ENCODE measurements at places on chromosomes 12 and 14. TPM values are rescaled to one million over a fixed set of nuclear protein-coding genes. Genes with fewer than 3 reads are reported as not detected.

- DNase-seq, result no peak
Observed at GRCh38 chr14:65040666-65041433, 54.2 kb downstream of the FNTB start.

DNA sequence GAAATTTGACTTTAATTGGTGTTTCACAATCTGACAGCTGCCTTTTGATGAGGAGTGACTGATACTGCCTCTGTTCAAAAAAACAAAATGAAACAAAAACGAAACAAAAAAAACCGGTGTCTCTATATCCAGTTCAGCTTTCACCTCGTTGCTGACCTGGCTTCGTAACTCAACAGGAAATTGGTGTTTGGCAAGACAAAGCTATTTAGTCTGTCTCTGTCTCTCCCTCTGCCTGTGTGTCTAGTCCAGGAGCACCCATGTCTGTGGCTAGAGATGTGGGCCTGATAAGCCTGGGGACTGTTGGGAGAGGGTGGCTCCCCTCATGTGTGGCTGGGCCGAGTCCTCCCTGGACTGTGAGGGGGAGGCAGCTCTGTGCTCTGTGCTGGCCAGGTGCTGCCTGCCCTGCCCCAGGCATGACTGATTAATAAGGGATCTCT lies 11.3 kb downstream of the CACNA1C start:
- peak; percentile 8 for DNase-seq

Gene ZCCHC8
- 37.9 TPM for polyA plus RNA-seq

- no peak for DNase-seq
Observed at GRCh38 chr12:45695035-45695434, 34.5 kb upstream of the ARID2 start.

Gene KRT6C
- polyA plus RNA-seq, result not detected

Gene KCNH3
- not detected for polyA plus RNA-seq

Gene HEBP1
- 5.4 TPM for polyA plus RNA-seq

- DNase-seq, result no peak
Observed at GRCh38 chr12:71578694-71579258, 84.9 kb downstream of the ZFC3H1 start.

GRCh38 chr12:29499235-29499634 lies 1.7 kb upstream of the OVCH1 start:
- no peak for DNase-seq

Gene PELI2
- polyA plus RNA-seq, result 0.20 TPM

- no peak for DNase-seq
Observed at GRCh38 chr14:61213920-61214319, 67.2 kb downstream of the TMEM30B start.

GRCh38 chr12:20722142-20722541 lies 27.0 kb downstream of the SLCO1C1 start:
- DNase-seq, result no peak

Gene DAO
- not detected for polyA plus RNA-seq

Gene HCAR1
- polyA plus RNA-seq, result not detected

DNA sequence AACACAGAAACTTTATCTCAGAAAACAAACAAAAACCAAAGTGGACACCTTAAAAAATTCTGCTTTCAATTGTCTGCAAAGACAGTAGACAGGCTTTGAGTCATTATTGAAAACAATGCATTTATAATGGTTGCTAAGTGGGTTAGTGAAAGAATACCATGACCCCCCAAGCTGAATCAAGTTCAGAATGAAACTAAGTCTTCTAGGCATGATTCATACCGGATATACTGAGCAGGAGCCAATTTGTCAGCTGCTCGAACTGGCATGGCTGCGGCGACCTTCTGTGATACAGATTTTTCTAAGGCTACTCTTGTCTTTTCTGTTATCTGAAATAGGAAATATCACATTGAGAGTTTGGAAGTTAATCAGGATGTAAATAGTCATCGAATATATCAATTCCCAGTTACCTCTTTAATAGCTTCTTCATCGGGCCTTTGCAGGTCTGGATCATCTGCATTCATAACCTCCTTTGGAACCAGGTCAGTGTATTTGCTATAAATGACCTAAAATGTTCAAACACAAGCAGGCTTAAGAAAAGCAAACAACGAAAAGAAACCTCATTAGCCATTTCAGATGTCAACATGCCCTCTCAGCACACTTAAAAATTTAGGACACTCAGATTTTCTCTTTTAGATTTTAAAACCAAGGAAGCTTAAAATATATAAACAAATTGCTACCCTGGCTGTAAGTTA lies 22.3 kb downstream of the SNW1 start:
- DNase-seq, result no peak

Gene ACOT6
- polyA plus RNA-seq, result not detected

DNA sequence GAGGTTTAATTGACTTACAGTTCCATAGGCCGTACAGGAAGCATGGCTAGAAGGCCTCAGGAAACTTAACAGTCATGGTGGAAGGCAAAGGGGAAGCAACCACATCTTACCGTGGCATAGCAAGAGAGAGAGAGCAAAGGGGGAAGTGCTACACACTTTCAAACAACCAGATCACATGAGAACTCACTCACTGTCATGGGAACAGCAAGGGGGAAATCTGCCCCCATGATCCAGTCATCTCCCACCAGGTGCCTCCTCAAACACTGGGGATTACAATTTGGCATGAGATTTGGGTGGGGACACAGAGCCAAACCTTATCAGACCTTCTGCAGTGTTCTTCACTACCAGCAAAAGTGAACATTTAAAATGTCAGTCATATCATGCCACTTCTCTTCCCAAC lies 58.9 kb downstream of the USP15 start:
- no peak for DNase-seq

DNA sequence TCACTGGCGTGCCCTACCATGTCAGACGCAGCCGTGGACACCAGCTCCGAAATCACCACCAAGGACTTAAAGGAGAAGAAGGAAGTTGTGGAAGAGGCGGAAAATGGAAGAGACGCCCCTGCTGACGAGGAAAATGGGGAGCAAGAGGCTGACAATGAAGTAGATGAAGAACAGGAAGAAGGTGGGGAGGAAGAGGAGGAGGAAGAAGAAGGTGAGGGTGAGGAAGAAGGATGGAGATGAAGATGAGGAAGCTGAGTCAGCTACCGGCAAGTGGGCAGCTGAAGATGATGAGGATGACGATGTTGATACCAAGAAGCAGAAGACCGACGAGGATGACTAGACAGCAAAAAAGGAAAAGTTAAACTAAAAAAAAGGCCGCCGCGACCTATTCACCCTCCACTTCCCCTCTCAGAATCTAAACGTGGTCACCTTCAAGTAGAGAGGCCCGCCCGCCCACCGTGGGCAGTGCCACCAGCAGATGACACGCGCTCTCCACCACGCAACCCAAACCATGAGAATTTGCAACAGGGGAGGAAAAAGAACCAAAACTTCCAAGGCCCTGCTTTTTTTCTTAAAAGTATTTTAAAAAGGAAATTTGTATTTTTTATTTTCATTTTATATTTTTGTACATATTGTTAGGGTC lies 13.2 kb downstream of the TRIP11 start:
- no peak for DNase-seq

GRCh38 chr12:100399095-100399494 lies 42.2 kb downstream of the SLC17A8 start:
- no peak for DNase-seq

DNA sequence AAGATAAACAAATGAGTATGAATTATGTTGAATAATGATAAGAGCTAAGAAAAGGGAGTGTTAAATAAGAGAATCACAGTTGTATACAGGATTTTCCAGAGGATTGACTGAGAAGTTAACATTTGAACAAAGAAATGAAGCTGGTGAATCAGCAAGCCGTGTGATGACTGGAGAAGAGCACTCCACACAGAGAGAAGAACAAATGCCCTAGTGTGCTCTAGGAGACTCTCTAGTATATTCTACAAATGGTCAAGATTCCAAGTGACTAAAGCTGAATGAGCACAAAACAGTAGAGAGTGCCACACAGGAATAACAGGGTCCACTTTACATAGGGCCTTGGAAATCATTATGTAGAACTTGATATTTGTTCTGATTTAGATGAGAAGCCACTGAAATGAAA lies 587.1 kb upstream of the ATXN7L3B start:
- no peak for DNase-seq

DNA sequence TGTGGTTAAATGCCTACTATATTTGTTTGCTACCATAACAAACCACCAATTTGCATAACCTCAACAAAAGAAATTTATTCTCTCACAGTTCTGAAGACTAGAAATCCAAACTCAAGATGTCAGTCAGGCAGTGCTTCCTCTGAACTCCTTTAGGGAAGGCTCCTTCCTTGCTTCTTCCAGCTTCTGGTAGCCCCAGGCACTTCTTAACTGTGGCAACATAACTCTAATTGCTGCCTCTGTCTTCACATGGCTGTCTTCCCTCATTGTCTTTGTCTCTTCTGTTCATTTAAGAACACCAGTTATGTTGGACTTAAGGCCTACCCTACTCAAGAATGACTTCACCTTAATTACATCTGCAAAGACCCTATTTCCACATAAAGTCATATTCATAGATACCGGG lies 206.9 kb downstream of the SYT1 start:
- DNase-seq, result no peak

DNA sequence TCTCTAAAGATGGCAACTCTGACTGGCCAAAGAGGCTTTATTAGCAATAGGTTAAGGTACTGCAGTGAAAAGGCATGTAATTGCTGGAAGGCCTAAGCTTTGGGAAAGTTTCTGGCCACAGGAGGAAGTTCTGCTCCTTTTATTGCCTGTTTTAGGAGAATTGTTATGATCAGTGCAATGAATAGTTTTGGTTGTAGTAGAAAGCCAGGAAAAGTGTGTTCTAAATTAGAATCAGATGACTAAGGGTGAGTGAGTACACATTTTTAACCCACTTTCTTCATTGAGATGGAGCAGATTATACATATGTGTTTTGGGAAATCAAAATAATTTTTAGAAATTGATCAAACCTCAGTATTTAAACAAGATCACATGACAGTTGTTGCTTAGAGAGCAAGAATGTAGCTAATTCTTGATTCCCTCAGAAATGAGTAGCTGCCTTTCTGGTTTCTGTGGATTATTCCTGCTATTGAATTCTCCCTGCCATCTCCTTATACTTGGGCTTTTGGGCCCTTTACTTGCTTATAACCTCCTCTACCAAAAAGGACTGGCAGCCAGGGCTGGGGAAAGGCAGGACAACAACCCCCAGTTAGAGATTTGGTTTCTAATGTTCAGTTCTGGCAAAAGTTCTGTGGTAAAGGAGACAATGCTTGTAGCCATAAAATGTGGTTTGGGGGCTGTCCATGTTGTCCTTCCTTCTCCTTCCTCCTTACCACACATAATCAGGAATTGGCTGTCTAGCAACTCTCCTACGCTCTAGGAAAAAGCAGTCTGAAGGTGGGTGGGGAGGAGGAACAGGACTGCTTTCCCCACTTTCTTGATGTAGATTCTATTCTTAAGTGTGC lies 217.1 kb downstream of the SLC38A4 start:
- no peak for DNase-seq
